ENCODE measurements at places on chromosomes 5 and 9. TPM values are rescaled to one million over a fixed set of nuclear protein-coding genes. Genes with fewer than 3 reads are reported as not detected.

Gene F2RL1
- total RNA-seq, result 1.4 TPM

Gene CNTFR
- total RNA-seq, result 66.4 TPM

Gene FAM53C
- 25.0 TPM for total RNA-seq

Gene NKD2
- 2.5 TPM for total RNA-seq

Gene SLC25A2
- total RNA-seq, result not detected

Gene LHX2
- 0.17 TPM for total RNA-seq

Gene PCDHA7
- 0.14 TPM for total RNA-seq

Gene PCDHB12
- total RNA-seq, result 3.1 TPM

Gene ARSI
- 1.1 TPM for total RNA-seq

Gene TRIM36
- total RNA-seq, result 1.2 TPM

Gene ENHO
- total RNA-seq, result 2.3 TPM

Gene PDE8B
- total RNA-seq, result 43.8 TPM

Gene GFI1B
- 0.46 TPM for total RNA-seq

Gene NR4A3
- 7.7 TPM for total RNA-seq

Gene SRD5A1
- total RNA-seq, result 2.9 TPM

Gene PCDHGC4
- total RNA-seq, result 1.4 TPM

Gene PSAT1
- 1.3 TPM for total RNA-seq

Gene F12
- 0.17 TPM for total RNA-seq

Gene RASGRF2
- total RNA-seq, result 4.3 TPM

Gene SLC6A7
- not detected for total RNA-seq

Gene SHROOM1
- 3.6 TPM for total RNA-seq

Gene ALDH1B1
- 27.2 TPM for total RNA-seq

Gene SLIT3
- 127 TPM for total RNA-seq

Gene ASPN
- 9.8 TPM for total RNA-seq

Gene PTAR1
- 38.1 TPM for total RNA-seq

Gene STC2
- 11.1 TPM for total RNA-seq

Gene ABLIM3
- 140 TPM for total RNA-seq

Gene WWC1
- total RNA-seq, result 1.4 TPM

Gene GLDC
- 0.64 TPM for total RNA-seq

Gene MEIKIN
- not detected for total RNA-seq

Gene AGXT2
- total RNA-seq, result not detected

Gene ZNF474
- total RNA-seq, result 0.32 TPM

Gene TAF11L10
- not detected for total RNA-seq

Gene GLRA1
- not detected for total RNA-seq

Gene OR1J4
- not detected for total RNA-seq

Gene TPD52L3
- total RNA-seq, result not detected

Gene DMRTA1
- 0.31 TPM for total RNA-seq

Gene PCDHA1
- total RNA-seq, result not detected

Gene PHF24
- total RNA-seq, result 1.3 TPM

Gene SLC27A6
- 29.1 TPM for total RNA-seq

Gene TXNDC8
- not detected for total RNA-seq

Gene SPINK4
- total RNA-seq, result not detected

Gene PTPN3
- total RNA-seq, result 9.3 TPM

Gene AFF4
- total RNA-seq, result 39.1 TPM

Gene ALDH1A1
- 38.0 TPM for total RNA-seq

Gene CDC25C
- total RNA-seq, result 0.26 TPM

Gene PSIP1
- 36.4 TPM for total RNA-seq

Gene TMC1
- not detected for total RNA-seq

Gene COQ4
- total RNA-seq, result 28.0 TPM

Gene IFNB1
- not detected for total RNA-seq

Gene GZMA
- 1.4 TPM for total RNA-seq

Gene CDC42SE2
- total RNA-seq, result 14.2 TPM

Gene SUSD3
- total RNA-seq, result 1.5 TPM

Gene PPIC
- 43.5 TPM for total RNA-seq

Gene POLK
- 24.3 TPM for total RNA-seq

Gene BHMT2
- total RNA-seq, result 20.4 TPM

Gene DMRT3
- not detected for total RNA-seq

Gene STPG3
- total RNA-seq, result not detected

Gene HAVCR2
- 4.7 TPM for total RNA-seq

Gene FOCAD
- 29.4 TPM for total RNA-seq

Data from right cardiac atrium (tissue), 5 donors.